ENCODE measurements at places on chromosomes 7 and 10. TPM values are rescaled to one million over a fixed set of nuclear protein-coding genes. Genes with fewer than 3 reads are reported as not detected.

DNA sequence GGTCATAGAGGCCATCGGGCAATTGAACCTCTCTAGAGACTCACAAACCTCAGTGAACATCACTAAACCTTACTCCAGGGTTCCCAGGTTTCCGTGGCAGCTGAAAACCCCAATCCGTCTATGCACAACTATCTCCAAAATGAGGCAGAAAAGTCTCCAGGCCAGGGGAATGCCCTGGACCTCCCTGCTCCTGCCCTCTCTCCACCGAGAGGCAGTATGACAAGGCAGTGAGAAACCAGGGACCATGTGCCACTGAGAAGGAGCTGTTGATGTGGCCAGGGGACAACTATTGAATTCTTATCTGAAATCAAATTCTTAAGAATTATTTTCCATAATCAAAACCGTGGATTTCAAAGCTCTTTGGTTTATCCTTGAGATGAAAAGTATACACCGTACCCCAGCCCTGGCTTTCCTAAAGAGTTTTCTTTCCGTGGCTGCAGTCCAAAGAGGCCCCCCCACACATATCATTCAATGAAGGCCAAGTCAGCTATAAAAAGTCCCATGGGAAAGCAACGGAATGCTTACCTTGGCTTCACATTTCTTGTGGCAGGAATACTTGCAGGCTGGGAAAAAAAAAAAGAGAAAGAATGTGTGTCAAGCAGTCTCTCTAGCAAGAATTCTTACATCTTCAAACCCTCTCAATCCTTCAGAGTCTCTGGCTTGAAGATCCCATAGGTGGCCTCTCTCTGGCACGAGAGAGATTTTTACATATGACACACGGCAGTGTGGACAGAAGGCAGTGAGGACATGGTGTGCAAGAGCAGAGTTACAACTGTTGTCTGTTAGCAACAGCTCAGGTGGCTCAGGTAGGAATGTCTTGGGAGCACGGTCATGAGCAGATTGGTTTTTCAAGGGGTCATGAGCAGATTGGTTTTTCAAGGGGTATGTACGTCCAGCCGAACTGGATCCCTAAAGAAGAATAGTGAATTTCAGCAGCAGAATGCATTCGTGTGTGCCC lies 75.2 kb downstream of the TNS3 start:
- no peak for DNase-seq

GRCh38 chr7:143967398-143967797 lies 12.8 kb downstream of the OR2F1 start:
- DNase-seq, result no peak

DNA sequence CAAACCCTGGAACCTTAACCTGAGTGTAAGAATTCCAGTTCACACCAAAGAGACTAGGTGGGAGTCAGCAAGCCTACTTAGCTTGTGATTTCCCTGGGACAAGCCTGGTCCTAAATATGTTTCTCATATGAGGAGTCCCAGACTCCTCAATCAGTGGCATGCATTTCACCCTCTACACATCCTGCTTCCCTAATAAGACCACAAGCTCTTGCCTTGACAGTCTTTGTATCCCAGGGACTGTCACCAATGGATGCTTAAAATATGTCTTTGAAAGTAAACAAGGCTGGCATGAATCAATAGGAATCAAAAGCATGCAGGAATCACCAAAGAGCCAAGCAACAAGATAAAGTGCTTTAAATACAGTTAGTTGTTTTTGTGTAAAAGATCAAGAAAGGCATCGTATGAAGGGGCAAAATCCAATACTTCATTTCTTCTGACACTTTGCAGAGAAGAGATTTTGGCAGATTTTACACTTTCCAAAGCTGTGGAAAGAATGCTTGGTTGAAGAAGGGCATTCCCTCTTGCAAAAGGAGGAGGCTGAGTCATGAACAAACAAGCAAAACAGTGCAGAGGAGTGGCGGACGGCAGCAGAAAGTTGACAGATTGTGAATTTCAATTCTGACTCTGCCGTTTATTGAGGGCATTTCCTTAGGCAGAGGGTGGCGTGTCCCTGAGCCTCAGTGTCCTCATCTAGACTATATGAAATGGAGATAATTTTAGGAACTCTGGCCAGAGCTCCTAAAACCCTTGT lies 8.5 kb upstream of the NFE2L3 start:
- no peak for DNase-seq

GRCh38 chr7:30445770-30446169 lies 32.8 kb downstream of the NOD1 start:
- no peak for DNase-seq

DNA sequence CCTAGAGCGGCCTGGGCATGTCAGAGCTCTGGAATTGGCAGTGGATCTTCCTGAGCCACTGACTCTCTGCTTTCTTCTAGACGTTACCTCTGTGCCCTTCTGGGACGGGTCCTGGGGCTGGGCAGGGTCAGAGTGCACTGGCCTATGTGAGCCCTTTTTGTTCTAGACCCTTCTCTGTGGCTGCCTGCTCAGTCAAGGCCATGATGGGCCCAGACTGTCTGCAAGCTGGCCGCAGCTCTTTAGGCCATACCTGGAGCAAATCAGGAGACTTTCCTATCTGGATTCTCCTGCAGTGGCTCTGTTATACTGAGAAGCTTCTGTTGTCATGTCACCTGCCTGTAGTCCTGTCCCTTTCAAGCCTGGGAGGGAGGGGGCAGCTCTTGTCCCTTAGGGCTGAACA lies 70.1 kb downstream of the ADCY1 start:
- no peak for DNase-seq

DNA sequence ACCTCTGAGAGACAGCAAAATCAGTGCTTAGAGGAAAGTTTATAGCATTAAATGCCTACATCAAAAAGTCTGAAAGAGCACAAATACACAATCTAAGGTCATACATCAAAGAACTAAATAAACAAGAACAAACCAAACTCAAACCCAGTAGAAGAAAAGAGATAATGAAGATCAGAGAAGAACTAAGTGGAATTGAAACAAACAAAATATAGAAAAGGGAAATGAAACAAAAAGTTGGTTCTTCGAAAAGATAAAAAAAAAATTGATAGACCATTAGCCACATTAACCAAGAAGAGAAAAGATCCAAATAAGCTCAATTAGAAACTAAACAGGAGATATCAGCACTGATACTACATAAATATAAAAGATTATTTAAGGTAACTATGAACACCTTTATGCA lies 280.0 kb upstream of the NRG3 start:
- DNase-seq, result no peak

GRCh38 chr7:112556633-112557032 lies 75.8 kb downstream of the LSMEM1 start:
- DNase-seq, result no peak

DNA sequence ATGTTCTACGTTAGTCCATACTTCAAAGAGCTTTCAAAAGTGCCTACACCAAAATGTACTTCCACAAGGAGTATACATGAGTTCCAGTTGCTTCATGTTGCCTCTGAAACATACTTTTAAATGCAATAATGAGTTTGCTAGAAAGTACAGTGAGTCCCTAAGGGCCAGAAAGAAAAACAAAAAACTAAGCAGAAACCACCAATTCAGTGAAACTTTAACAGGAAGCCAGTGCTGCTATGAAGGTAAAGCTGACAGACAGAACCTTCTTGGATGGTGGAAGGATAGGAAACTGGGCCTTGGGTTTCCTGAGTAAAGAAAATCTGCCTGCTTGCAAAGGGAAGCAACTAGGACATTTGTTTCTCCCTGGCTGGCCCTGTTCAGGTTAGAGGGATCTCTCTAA lies 104.2 kb downstream of the CTTNBP2 start:
- no peak for DNase-seq

DGKI gene
- 1.6 TPM for polyA plus RNA-seq

ELAPOR2 gene
- polyA plus RNA-seq, result 9.8 TPM

Measured in renal pelvis (tissue), 12 donors.